ENCODE measurements at places on chromosomes 7 and 10.

- DNase-seq, result no peak
These were observed 214.4 kb downstream of the CACNA2D1 start for GRCh38 chr7:82229164-82229563.

- no peak for DNase-seq
These were observed 1.0 kb downstream of the GNB2 start for GRCh38 chr7:100674411-100675104.

- peak; percentile 9 for DNase-seq
These were observed 3.9 kb upstream of the MIOS start for GRCh38 chr7:7562736-7563135.

GRCh38 chr7:80206763-80207162 lies 72.1 kb downstream of the GNAI1 start:
- DNase-seq, result no peak

GRCh38 chr7:135991322-135991721 lies 14.2 kb upstream of the MTPN start:
- peak; percentile 9 for DNase-seq

DNA sequence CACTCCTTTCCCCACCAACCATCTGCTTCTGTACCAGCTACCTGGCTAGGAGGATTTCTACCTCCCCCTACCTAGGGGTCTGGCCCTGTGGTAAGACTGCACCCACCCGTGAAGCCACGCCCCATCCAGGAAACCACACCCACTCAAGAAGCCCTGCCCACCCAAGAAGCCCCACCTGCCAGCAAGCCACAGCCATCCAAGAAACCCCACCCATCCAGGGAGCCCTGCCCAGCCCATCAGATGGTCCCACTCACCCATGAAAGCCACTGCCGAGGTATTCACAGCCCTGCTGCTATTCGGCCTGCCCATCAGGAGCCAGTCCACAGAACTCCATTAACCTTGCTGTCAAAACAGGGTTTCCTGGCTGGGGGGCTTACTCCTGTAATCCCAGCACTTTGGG lies 15.6 kb upstream of the MUC3A start:
- DNase-seq, result no peak

DNA sequence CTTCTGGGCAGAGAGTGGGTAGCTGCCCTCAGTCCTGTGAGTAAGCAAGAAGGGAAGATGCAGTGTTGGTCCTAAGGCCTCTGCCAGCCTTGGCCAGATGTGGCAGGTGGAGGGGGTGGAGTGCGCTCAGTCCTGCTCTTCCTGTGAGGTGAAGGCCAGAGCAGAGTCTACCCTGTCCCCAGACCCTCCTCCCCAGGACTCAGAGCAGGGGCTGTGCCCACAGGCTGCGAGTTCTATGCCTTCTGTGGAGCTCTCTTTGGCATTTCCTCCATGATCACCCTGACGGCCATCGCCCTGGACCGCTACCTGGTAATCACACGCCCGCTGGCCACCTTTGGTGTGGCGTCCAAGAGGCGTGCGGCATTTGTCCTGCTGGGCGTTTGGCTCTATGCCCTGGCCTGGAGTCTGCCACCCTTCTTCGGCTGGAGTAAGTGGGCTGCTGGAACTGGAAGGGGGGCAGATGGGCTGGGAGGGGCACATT lies 4.0 kb downstream of the OPN4 start:
- DNase-seq, result no peak

DNA sequence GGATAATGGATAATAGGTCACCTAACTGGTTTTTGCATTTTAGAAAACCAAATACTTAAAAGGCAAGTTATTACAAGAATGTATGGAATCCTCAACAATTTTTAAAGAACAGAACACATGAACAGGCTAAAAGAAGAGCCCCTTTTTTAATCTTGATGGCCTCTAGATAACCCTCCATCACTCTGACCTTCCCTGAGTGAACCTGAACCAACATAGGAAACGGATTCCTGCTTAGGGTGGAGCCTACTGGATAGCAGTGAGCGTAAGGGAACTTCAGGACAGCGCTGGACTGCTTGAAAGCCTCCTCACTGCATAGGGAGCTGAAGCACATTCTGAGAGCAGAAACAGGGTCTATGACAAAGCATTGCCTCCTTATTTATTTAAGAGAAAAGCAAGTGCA lies 20.5 kb downstream of the TRPV5 start:
- no peak for DNase-seq

DNA sequence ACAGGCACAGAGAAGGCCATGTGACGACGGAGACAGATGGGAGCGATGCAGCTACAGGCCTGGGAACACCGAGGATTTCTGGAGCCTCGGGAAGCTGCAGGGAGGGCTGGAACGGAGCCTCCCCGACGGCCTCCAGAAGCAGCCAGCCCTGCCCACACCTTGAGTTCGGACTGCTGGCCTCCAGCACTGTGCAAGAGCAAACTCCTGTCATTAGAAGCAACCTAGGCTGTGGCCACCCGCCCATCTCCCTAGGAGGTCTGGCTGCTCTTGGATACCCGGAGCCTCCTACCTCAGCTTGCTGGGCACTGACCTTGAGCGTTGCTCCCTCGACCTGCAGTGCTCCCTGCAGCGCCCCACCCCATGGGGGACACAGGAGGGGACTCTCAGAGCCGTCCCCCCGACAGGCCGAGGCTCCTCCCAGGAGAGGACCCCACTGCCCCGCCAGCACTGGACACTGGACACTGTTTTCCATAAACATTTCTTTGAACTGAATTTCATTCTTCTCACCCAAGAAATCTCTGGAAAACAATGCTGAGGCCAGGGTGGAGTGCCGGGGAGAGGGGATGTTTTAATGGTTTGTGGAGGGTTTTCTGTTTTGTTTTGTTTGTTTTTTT lies 22.5 kb upstream of the TNRC18 start:
- no peak for DNase-seq

DNA sequence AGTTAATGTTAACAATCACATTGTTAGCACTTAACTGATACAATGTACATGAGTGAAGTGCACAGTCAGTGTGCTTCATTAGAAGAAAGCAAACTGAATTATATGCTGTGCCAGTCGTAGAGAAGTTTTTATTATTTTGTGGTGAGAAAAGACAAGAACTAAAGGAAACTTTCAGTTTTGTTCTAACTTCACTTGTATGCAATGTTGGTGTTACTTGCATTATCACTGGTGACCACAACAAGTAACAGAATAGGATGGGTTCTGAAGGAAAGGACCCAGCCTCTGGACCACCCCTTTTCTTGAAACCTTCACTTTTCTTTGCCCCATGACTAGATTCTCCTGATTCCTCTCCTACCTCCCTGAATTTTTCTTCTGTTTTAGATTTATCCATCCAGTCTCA lies 123.3 kb upstream of the GAD2 start:
- no peak for DNase-seq

- DNase-seq, result peak; percentile 41
These were observed 103.1 kb downstream of the ZNF467 start for GRCh38 chr7:149670288-149670687.

GRCh38 chr10:53079283-53079682 lies 306.7 kb upstream of the MBL2 start:
- peak; percentile 37 for DNase-seq

GRCh38 chr7:44280993-44281721 lies 44.2 kb downstream of the CAMK2B start:
- DNase-seq, result no peak

DNA sequence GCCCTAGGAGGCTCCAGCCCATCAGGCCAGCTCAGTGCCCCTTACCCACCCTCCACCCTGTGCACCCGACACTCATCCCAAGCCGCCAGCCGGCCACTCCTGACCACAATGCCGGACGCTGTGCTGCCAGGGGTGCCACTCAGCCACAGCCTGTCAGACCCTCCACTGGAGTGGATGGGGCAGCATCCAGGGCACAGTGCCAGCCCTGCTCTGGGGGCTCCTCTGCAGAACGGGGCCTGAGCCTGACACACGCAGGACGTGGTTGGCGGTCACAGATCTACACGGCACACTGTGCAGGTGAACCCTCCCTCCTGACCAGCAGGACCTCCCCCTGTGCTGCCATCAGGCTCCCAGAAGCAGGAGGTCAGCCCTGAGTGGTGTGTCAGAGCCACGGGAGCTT lies 114.7 kb downstream of the MAD1L1 start:
- no peak for DNase-seq

- peak; percentile 99 for DNase-seq
These were observed at the start of gene CHCHD2 for GRCh38 chr7:56106108-56107073. Gene CHCHD2 (minus strand): TSS chr7:56106476. CDS start chr7:56106413, 63 bp downstream.

Data from fibroblast of lung (primary cell).